Foreskin fibroblast (primary cell): ENCODE measurements at places on chromosomes 5 and 9.

DNA sequence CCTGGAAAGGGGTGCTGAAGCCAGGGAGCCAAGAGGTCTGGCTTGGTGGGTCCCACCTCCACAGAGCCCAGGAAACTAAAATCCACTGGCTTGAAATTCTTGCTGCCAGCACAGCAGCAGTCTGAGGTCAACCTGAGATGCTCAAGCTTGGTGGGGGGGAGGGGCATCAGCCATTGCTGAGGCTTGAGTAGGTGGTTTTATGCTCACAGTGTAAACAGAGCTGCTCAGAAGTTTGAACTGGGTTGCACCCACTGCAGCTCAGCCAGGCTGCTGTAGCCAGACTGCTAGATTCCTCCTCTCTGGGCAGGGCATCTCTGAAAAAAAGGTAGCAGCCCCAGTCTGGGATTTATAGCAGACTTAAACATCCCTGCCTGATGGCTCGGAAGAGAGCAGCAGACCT lies 55.5 kb upstream of the FBXL17 start:
- peak; percentile 9 for DNase-seq

GRCh38 chr9:112111461-112111860 lies 63.6 kb downstream of the SUSD1 start:
- DNase-seq: no peak

DNA sequence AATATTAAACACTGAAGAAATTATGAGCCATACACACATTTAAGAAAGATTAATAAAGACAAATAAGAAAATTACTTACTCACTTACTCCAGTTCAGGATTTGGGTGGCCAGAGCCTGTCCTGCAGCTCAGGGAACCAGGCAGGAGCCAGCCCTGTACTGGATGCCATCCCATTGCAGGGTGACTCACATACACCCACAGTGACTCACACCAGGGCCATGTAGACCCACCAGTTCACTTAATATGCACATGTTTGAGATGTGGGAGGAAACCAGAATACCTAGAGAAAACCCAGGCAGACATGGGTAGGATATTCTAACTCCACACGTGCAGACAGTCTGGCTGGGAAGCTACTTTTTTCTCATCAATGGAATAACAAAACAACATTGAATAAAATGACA lies 49.6 kb upstream of the ADRB2 start:
- DNase-seq: peak; percentile 93

GRCh38 chr5:78547731-78548615 lies 100.6 kb downstream of the LHFPL2 start:
- DNase-seq: peak; percentile 90

DNA sequence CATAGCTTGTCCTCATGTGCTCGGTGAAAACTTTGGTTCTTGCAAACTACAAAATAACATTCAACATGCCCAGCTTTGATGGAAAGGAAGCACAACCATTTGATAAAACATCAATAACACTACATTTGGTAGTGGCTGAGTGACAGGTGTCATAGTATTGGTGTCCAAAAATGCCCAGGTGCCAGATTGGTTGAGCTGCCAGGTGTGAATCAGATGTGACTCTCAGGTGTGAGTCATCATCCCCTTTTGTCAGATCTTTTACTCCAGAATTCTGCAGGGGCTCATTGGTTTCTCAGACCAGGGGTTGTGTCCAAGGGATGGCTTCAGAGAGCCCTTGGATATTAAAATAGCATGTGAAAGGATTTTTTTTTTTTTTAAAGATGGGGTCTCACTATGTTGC lies 22.5 kb upstream of the POMT1 start:
- DNase-seq: no peak

GRCh38 chr5:148880696-148881095 lies 54.3 kb downstream of the ADRB2 start:
- no peak for DNase-seq

DNA sequence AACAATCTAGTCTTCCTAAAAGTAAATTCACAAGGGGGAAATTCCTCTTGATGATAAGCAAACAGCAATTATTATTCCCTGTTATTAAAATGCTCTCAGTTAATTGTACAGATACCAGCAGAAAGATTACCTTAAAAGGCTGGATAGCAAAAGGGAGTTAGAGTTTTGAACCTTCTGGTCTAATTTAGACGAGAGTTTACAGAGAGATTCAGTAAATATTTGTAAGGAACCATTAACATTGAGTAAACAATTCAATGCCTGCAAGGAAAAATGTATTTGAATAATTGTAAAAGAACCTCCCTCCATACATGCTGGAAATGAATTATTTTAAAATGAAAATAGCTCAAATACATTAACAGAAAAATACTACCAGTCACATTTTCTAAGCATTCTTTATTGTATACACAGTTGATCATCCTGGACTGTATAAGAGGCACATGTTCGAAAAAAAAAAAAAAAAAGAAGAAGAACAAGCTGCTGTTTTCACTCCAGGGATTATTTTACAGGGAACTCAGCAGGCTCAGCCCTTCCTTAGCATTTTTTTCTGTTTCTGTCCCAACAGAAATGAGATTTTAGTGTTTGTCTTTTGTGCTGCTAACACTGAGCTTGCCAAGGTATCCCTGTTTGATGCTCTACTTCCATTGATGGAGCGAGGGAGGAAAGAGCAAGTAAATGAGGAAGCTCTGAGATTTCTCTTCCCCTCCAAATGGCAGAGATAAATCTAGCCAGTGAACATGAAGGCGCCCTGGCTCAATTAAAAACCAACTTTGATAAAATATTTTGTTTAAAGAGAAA lies 141.1 kb downstream of the ENC1 start:
- no peak for DNase-seq

GRCh38 chr5:93532370-93532769 lies 48.6 kb downstream of the NR2F1-AS1 start:
- peak; percentile 94 for DNase-seq

DNA sequence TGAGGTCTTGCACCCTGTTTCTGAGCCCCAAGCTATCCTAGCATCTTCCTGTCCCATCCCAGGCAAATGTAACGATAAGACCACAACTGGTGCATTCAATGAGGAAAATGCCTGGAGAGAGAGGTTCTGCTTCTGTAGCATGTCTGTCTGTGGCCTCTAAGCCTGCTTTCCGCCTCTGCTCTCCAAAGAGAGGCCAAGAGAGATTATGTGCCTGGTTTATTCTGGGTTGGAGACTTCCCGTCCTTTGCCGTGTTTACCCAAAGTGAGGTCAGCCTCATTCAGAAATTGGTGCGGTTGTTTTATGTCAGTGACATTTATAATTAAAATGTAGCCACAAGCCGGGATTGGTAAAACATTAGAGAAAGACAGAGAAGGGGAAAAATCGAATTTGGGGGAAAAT lies 77.8 kb downstream of the FGF1 start:
- no peak for DNase-seq

DNA sequence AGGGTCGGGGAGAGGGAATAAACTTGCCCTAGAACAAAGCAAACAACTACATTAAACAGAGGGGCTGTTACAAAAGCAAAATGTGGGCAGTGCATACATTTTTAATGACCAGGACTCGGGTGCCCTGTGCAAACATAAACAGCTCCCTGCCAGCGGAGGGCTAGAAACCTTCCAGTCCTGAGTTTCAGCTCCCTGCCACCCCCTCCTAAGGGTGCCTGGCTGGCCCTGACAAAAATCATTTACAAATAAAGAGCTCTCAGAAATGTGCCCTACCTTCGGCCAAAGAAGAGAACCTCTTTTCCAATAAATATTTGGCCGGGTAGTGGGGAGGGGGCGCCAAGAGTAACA lies 29.5 kb downstream of the FOXD1 start:
- DNase-seq: no peak

DNA sequence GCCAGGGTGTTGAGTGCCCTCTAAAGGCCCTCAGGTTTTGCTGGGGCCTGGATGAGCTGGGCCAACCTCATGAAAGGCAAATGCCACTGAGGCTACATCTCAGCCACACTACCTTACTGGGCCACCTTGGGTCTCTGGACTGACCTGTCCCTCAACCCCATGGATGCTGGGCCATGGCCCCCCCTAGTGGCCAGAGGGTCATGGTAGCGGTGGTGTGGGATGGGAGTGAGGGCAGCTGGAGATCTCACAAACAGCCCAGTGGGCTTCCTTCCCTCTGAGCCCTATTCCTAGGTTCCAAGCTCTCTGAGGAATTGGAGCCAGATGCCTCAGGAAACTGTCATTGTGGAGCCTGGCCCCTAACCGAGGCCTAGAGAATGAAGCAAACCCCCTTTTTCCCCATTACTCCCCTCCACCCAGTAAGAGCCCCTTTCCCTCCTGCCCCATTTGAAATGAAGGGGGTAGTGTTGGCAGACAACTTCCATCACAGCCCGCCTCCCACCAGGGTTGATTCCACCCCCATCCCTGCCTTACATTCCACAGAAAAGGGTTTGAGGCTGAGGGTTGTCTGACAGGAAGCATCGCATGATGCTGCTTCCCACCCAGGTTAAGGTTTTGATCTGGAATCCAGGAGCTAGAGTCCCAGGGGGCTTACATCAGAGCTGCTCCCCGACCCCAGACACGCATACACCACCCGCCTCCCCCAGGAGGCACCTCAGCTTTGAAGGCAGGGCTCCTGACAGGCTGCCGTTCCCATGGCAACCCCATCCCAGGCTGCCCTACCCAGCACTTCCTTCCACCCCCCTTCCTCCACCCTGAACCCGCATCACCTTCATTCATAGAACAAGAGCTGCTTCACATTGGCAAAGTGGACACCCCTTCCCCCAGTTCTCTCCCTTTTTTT lies 63.9 kb downstream of the PCDH1 start:
- DNase-seq: no peak

DNA sequence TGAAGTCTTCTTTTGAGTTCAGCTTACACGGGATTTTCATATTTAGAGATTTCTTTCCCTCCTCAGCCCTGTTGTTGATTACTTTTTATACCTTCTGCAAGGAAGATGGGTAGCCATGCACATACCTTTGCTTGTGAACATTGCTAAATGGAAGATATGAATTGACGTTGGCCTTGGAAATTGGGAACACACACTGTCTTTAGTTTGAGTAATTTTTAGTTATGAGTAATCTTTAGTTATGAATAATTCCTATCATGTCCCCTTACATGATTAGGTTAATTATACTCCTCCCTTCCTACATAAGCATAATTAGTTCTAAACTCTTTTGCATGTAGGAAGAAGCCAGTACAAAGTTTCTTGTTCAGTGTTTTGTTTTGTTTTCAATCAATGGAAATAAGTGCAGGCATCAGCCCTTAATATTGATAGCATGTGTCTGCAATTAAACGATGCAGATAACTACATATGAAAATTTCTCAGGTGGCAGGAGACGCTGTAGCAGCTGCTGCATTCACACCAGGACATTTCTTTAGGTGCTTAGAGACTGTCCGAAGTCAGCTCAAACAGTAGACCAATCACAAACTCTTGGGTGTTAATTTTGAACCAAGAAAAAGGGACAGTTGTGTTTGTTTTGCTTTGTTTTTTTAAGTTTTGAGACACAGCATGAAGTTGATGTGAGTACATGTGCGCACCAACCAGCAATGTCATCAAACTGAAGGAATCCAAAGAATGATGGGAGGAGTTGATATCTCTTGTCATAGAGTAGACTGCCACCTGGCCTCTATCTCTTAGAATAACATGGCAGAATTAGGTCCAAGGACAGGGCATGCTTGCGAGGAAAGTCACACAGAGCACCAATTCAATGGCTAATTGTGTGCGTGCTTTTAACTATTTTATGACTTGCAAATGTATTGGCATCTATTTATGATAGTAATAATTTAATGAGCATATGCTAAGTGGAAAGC lies 51.4 kb downstream of the SMARCA2 start:
- DNase-seq: peak; percentile 41

DNA sequence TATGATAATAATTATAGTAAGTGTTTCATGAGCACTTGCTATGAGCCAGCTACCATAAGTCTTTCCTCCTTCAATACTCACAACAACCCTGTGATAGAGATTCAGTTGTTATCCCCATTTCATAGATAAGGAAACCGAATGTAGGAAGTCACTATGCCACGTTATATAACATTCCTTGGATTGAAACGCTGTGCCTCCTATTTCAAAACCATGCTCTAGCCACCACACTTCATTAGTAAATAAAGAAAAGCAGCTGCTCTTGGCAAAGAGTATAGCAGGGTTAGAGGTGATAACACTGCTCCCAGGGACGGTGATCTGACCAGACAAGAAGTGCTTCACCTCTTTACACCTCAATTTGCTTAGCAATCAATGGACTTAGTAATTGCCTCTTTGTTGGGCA lies 5.5 kb downstream of the ADAMTS12 start:
- DNase-seq: no peak

DNA sequence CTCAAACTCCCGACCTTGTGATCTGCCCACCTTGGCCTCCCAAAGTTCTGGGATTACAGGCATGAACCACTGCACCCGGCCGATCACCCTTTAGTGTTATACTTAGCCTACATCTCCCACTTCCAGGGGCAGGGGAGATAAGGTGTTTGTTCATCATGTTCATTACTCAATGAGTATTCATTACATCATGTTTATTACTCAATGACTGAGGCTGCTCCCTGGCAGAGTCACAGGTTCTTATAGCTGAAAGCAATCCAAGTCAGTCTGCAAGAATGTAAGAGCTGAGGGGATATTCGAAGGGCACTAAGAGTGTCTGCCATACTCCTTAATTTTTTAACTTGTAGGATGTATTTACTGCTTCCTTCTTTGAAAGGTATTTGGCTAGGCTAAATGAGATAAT lies 214.2 kb downstream of the SPATA31D1 start:
- peak; percentile 83 for DNase-seq

DNA sequence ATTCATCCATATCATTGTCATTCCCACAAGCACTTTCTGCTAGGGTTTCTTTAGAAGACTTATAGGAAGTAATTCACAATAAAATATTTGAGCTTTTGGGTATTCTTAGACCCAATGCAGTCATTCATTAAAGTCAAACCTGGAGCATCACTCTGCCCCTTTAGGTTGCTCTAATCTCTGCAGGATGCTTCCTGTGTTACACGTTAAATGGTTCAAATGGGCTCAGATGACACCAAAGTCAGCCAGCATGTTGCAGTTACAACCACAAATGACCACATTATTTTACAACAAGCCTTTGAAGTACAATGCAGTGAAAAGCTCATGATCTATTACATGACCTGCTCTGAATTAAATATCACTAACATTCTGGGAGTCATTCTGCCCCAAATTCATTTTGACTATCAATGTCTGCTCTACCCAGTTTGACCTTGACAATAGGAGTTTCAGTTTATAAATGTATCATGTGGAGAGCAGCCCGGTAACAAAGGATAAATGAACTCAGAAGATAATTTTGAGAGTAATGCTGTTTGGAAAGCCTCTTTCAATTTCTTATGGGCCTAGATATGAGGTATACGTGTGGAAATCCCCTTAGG lies 668.6 kb upstream of the DMAC1 start:
- no peak for DNase-seq
